ENCODE measurements at places on chromosomes 1 and 21.

DNA sequence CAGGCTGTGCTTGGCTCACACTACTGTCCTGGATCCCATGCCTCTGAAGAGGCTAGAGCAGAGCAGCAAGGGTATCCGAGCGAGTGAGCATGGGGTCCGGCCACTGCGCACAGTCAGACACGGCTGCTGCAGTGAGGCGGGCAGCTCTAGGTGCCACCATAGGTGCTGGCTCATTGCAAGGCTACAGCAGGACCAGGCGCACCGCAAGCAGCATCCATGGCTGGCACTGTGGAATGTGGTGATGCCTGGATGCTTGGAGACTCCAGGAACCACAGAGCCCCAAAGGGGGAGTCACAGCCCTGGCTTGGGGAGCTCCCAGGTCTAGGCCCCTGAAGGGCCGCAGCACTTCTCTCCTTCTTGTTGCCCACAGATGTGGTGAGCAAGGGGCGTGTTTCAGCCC lies 47.2 kb downstream of the ATP6V1G3 start:
- DNase-seq, result no peak

DNA sequence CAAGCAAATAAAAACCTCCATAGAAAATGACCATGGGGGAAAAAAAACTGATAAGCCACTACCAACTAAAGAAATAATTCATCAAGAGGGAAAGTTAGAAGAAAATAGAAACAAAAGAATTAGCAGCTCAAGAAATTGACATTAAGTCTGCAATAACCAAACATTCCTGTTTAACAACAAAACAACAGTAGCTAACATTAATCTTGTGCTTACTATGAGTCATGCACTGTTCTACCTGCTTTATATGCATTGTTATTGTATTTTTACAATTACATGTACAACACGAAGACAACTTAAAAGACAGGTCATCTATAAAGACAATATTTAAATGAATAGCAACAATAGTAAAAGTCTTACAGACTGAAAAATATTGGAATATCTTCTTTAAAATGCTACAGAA lies 34.4 kb upstream of the LRRC7 start:
- DNase-seq, result no peak

DNA sequence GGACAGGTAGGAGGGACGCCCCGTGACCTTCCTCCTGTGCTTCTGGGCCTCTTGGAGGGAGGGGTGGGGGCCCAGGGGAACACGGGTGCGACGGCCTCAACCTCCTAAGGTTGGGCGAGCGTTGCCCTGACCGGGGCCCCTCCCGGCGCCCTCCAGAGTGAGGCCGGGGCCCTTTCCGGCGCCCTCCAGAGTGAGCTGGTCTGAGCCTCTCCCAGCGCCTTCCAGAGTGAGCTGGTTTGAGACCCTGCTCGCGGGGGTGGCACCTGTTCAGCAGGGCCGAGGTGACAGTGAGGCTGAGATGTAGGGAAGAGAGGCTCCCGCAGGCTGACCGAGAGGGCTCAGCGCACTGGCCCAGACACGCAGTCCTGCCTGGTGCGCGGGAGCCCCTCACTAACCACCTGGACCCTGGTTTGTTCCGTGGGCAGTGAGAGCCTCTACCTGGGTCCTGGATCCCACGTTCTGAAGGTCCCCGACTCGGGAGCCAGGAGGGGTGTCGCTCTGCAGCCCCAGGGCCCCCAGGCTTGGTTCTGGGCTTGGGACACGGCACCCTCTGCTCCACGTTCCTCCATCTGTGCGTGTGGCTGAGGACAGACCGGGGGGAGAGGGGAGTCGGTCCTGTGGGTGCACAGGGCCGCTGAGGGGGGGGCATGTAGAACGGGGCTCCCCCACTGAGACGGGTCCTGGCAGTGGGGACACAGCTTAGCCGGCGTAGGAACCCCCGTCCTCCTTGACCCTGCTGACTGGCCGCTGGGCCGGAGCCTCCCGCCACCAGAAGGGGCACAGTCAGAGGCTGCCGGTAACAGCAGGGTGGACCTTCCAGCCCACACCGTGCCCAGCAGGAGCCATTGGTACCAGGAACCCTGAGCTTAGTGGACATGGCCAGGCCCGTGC lies 1.4 kb downstream of the COL6A1 start:
- no peak for DNase-seq

DNA sequence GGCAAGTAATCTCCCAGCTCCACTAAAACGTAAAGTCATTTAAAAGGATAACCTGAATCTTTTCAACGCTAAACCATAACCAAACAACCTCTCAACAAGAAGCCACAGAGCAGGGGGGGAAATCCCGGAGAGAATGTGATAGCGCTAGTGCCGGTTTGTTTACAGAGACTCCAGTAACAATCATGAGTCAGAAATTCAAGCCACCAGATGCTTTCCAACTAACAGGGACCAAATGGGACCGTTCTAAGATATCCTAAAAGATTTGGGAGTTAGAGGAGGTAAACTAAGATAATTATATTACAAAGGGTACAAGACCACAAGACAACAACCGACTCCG lies 825 bp downstream of the DCAF8 start:
- DNase-seq, result no peak

DNA sequence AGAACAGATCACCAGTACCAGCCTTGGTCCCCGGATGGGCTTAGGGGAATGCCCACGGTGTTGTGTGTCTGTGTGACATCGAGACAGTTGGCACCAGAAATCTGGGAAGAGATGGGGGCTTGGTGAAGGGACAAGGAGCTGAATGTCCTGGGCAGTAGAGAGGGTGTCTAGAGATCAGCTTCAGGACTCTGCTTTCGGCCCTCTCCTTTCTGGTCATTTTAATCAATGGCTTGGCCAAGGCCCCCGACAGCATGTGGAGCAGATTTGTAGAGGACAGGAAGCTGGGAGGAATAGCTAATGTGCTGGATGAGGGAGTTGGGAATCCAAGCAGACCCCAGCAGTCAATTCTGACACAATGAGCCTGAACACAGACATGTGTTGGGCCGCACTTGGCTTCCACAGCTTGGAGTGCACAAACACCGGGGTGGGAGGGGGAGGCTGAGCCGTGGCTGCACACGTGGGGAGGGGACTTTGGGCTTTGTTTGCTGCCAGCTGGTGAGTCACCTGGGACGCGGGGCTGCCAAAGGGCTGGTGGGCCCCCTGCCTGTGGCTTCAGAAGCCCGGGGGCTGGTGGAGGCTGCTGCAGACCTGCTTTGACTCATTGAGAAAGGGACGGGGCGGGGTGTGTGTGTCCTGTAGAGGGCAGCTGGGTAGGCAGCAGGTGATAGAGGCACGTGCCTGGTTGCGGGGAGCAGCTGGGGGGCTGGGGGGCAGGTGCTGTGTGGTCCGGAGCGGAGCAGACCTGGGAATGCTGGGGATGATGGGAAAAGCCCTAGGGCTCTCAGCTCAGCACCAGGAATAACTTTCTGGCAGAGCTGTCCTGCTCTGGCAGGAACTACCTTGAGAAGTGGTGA lies 20.9 kb downstream of the SLC1A7 start:
- no peak for DNase-seq

- DNase-seq, result no peak
These were observed 26.6 kb downstream of the SRSF11 start for GRCh38 chr1:70247768-70248167.

- no peak for DNase-seq
These were observed 299.2 kb downstream of the PBX1 start for GRCh38 chr1:164858096-164858632.

All from left lobe of liver (tissue), 2 donors.